ENCODE measurements at places on chromosomes 5 and 9.
A peak's percentile ranks its signal among the peaks of the same experiment; 100 is the strongest.

DNA sequence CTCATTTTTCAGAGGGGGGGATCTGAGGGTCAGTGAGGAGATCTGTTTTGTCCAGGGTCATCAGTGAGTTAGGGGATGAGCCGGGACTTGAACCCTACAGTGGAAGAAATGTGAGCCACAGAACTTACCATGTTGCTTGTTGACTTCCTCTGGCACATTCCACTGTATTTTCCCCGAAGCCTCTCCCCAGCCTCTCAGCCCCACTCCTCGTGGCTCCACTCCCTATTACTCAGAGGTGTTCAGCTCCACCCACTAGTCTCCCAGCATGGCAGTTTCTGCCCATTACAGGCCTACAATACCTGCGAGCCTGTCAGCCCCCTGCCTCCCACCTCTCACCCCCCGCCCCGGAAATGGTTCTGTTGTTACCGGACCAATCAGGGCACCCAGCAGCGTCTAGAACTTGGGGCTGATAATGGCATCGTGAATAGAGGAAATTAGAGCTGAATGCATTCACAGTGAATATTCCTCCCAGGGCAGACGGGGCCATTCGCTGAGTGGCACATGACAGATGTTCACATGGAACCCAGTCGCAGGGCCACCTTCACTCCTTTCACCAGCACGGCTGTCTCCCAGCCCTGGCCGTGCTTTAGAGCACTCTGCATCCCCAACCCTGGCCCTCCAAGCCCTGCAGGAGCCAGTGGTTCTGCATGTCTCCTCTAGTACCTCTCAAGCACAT is 81.6 kb downstream of the KCNIP1 start:
- no peak for DNase-seq

- DNase-seq: no peak
Observed at GRCh38 chr9:87696641-87697040, 29.3 kb upstream of the CTSL start.

DNA sequence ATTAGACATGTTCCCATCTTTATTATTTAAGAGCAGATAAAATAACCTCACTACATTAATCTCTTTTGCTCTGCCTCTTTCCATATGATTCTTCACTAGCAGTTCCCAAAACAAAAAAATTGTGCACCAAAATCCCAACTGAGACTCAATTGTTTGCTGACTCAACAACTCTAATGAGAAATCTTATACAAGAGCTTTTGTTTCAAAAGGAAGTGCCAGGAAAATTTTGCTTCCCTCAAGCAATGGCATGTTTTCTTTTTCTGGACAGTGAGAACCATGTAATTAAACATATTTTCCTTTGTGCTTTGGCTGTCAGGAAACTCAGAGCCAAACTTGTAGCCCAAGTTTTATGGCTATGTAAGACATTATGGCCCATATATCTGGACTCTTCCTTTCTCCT is 62.0 kb downstream of the TMC1 start:
- DNase-seq: no peak

DNA sequence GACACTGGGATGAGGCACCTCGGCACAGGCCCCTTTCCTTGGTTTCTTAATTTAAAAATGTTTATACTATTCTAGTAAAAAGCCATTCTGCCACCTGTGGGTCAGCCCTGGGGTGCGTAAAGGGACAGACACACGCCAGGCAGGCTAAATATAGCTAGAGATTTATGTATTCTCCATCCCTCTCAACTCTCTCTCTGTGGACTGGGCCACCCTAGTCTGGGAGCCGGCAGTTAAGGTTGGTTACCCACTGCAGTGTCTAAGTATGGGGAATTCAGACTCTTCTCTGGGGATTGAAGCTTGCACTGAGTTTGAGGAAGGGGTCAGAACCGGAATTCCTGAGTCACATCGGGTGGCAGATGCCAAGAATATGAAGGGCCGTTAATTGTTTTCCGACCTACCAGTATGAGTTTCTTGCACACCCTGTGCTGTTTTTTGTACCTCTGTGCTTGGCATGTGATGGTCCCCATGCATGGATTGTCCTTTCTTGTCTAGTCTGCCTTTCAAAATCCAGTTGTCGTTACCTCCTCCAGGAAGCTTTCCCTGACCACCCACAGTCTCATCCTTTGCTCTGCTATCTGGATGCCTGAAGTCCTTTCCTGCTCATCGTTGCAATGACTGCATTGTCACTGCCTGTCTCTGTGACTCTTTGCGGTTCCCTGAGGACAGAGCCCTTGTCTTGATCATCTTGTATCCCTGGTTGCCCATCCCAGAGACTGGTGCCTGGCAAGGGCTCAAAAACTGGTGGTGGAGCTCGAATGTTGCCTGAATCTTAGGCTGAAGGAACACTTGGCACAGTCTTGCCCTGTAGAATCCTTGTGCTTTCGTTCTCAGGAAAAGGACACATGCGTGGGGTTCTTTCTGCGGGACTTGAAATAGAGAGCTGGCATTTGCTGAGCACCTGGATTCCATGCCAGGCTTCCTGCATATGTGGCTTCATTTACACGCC is 2.1 kb downstream of the NEURL1B start:
- no peak for DNase-seq

DNA sequence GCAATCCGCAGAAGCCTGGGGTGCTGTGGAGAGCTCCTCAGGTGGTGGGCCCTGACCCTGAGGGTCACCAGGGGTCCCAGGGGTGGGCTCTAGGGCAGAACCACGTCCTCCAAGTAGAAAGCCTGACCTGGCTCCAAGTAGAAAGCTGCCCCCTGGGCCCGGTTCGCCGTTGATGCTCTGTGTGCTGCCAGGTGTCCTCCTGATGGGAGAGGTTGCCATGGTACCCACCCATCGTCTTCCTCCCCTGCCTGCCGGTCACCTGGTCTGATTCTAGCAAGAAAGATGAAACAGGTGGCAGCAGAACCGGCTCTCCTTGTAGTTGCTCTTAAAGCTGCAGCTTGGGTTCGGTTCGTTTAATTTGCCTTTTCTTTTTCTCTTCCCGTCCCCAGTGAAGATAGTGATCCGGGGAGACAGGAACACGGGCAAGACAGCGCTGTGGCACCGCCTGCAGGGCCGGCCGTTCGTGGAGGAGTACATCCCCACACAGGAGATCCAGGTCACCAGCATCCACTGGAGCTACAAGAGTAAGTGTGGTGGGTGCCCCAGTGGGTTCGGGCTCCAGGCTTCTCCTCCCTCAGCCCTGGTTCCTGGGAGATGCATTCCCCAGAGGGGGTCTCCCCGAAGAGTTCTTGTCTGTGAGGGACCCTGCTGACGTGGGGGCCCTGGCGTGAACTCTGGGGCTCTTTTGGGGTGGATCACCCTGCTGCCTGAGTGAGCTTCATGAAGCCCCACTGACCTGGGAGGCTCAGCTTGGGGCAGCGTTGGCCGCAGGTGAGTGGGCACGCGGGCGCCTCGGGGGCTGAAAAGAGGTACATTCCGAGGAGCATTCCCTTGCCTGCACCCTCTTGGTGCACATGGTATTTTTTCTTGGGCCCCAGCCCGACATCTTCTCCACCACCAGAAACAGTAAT is 15.6 kb downstream of the RABL6 start:
- no peak for DNase-seq

- no peak for DNase-seq
Observed at GRCh38 chr9:124108216-124108615, 96.6 kb downstream of the LHX2 start.

- DNase-seq: no peak
Observed at GRCh38 chr9:16134351-16134750, 581.5 kb downstream of the CCDC171 start.

DNA sequence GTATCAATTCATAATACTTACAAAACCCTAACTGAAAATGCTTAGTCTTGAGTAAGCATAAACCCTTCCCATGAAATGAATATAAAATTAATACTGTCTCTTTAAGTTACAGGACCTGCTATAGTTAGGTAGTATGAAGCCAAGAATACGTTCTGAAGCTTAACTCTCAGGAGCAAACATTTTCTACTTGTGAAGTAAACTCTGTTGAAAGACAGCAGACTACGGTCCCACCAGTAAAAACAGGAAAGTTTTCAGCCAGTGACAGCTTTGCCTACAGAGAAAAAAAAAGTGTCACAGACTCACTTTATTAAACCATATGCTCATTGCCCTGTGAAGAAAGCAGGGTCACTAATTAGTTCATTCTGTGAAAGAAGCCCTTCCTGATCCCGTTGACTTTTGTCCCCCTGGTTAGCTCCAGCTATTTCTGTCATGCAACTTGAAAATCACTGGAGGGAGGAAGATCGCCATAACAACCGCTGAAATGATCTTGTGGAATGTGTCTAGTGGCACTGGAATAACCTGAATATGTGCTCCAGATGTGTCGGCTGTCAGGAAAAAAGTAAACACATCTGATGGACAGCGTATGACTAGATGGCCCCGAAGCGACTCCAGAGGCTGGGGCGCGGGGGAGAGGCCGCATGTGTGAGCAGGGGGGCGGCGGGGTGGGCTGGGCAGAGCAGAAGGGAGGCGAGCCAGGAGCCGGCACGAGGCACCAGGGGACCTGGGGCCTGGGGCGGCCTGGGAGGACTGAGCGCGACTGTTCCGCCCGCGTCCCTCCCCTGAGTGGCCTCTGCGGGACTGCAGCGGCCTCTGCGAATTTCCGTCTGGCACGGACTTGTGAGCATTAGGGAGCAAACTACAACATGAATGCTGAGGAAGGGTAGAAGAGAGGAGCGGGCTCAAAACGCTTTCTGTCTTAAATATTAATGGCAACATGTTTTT is 41.9 kb downstream of the BNC2 start:
- no peak for DNase-seq

- DNase-seq: peak; percentile 83
Observed at GRCh38 chr5:80466669-80467485, 21.0 kb upstream of the FAM151B start.

GRCh38 chr5:94691949-94692348 is 73.5 kb downstream of the SLF1 start:
- peak; percentile 8 for DNase-seq

DNA sequence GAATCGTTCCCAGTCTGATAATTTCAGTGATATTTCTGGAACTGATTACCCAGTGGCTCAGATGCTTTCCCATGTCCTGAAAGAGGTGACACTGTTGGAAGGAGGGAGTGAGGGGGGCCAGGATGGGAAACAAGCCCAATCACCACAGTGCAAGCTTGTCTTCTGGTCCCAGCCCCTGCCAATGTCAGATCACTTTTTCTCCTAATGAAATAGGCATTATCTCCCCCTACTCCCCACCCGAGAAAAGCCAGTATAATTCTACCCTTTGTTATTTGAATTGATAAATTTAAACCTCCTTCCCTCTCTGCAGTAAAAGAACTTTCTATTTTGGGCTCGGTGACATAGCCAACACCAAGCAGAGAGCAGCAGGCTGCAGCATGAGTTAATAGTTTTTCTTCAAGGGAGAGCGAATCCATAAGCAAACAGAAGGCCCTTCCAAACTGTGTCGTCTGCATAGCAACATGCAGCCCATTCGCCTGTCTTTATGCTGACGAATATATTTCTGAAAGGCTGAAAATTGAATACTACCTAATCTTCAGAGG is 14.6 kb upstream of the PPP2CA start:
- no peak for DNase-seq

- DNase-seq: peak; percentile 78
Observed at GRCh38 chr9:127586537-127586936, 25.5 kb upstream of the STXBP1 start.

DNA sequence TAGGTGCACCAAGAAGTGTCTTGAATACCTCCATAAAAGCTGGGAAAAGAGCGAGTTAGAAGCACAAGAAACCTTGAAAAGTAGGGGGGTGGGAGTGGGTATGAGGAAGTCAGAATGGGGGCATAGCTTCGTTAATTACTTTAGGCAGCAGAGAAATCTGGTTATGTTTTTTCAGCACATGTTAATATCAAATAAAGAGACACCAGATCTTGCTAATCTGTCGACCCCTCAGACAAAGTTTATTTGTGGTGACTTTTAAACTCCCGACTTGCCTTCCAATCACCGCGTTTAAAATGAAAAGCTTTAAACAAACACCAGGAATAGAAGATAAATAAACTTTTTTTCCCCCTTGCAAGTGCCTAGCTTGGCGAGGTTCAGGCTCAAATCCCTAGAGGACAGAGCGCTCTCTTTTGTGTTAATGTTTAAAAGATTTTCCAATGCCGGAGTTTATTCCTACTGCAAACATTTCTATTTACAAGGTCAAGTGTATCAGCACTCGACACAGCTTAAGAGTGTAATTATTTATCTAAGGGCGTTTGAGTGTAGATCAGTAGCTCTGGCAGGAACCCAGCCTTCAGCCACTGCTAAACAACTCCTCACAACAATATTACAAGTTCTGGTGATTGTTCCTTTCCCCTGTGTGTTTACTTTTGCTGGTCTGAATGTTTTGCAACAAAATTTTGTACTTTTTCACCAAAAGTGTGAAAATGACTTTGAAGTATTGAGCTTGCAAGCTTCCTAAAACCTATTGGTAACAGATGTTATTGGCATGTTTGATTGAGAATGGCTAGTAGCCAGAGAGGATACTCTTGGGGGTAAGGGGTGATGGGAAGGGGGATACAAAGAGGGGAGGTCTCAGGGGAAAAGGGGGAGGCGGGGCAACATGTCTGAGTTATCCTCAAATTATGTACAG is 3.8 kb downstream of the GAS1 start:
- DNase-seq: no peak

DNA sequence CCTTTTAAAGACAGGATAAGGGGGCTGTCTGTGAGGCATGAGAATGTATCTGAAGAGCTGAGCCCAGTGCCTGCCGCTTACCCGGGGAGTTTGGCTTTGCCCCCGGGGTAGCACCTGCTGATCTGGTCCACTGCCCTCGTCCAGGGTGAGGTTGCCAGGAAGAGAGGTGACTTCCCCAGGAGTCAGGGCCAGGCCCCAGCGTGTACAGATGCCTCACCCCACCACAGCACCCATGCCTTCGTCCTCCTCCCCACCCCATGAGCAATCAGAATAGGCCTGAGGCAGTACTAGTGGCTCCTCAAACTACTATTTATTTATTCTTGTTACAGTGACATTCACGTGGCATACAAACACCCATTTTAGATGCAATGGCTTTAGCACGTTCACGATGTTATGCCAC is 15.7 kb upstream of the AIF1L start:
- DNase-seq: no peak

DNA sequence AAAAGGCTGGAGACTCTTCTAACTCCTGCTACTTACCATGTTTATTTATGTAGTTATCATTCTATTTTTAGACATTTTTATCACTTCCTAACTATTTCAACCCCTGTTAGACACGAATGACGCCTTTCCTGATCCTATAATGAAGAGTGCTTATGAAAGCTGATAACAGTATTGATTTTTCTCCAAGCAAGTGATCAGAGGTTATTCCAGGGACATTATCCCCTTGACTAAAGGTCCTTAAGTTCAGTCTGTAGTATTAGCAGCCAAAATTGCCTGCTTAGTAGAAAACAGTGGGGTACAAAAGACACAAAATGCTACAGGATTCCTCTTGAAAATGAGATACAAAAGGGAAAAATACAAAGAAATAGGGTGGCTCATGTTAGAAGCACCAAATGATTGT is 235.6 kb downstream of the DNAH5 start:
- DNase-seq: no peak

DNA sequence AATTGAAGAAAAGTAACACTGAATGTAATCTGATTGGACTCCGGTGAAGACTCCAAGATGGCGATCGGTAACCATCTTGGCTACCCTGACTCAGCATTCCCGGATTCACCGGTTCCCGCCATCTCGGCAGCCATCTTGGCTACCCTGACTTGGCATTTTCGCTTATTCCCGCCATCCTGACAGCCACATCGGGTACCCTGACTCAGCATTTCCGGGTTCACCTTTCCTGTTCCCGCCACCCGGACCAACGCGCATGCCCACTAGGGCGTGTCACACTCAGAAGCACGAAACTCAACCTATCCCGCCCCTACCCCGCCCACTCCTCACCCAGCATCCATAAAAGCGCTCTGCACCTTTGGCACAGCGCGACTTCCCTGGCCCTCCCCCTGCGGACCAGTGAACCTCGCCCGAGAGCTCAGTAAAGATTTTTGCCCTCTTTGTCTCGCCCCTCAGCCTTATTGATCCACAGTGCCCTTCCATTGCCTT is 17.2 kb downstream of the SPTLC1 start:
- DNase-seq: peak; percentile 55

- DNase-seq: no peak
Observed at GRCh38 chr9:92432350-92432749, 8.1 kb upstream of the OMD start.
